Fibroblast of gingiva (primary cell): ENCODE measurements at places on chromosomes 4 and X.

- DNase-seq, result no peak
Measured at GRCh38 chr4:7647186-7647585, 212.5 kb upstream of the PSAPL1 start.

DNA sequence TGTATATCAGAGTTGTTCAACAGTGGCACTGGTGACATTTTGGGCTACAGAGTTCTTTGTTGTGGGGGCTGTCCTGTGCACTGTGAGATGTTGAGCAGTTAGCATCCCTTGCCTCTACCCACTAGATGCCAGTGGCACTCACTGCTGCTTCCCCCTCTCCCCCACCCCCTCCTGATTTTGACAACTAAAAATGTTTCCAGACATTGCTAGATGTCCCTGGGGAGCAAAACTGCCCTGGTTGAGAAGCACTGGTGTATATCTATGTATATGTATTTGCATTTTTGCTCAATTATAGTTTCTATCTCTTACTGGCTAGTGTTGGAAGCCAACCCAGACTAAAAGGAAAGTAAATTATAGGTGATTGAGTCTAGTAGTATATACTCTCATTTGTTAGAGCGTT, 2.4 kb downstream of the TMEM131L start:
- DNase-seq, result peak; percentile 21

DNA sequence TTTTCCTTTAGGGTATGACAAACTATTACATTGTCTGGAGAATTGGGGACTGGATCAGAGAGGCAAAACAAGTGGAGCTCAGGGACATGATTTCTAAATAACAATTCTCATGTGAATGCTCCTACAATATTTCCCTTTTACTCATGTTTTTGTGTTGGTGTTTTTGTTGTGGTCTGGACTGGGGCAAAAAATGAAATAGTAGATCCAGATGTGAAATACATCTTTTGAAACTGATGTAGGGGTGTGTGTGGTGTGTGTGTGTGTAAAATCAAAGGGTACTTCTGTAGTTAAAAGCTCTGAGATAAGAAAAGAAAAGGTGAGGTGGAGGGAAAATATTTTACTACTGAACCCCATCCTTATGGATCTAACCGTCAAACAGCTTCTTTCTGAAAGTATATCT, 188.4 kb upstream of the RPL34 start:
- no peak for DNase-seq

DNA sequence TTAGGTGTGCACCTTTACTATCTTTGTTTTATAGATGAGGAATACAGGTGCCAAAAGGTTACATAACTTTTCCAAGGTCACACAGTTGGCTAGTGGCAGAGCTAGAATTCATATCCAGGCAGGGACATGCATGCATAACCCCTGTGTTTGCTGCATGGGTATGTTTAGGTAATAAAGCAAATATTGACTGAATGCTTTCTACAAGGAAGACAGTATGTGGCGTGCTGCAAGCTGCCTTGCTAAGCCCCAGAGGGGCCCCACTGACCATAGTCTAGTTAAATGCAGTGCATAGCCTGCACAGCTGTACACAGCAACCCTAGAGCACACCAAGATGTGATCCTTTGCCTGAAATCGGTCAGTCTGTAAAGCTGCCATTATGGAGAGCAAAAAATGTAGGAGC, 320.5 kb upstream of the IGFBP7 start:
- DNase-seq, result no peak

- DNase-seq, result no peak
Measured at GRCh38 chrX:64093761-64094160, 111.7 kb downstream of the AMER1 start.

GRCh38 chr4:47776353-47776752, 61.5 kb downstream of the CORIN start:
- no peak for DNase-seq

- no peak for DNase-seq
Measured at GRCh38 chr4:168380290-168380689, 61.7 kb upstream of the DDX60 start.

GRCh38 chrX:30982467-30982866, 89.4 kb downstream of the FTHL17 start:
- no peak for DNase-seq

DNA sequence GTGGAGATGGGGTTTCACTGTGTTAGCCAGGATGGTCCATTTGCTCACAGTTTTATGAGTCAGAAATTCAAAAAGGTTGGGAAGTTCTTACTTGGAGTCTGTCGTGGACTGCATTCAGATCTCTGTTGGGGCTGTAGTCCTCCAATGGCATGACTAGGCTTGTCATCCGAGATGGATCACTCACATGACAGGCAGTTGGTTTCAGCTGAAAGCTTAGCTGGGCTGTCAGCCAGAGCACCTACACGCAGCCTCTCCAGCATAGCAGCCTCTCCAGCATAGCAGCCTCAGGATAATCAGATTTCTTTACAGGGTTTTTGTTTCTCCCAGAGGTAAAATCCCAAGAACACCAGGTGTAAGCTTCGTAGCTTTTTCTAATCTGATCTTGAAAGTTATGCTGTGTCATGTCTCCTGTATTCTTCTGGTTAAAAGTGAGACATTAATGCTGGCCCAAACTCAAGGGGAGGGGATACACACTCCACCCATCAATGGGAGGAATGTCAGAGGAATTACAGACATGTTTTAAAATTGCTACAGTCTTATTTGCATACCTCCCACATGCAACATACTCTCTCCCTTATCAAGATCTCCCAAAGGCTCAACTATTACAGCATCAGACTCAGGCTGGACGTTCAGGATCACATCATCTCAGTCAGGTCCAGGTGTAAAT, 31.6 kb upstream of the SOD3 start:
- no peak for DNase-seq

DNA sequence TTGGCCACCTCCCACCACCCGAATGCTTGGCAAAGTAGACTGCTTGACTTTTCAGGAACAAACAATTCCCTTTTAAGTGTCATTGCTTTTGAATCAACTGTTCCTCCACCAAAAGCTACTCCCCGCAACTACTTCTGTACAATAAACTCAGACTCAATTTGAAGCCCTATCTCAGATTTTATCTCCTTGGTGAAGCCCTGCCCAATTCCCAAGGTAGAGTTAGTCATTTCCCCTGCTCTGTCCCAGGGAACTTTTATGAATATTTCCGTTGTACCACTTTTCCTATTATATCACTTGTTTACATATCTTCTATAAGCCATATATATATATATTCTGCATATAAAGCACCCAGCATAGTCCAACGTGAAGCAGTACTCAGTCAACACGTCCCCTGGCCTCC, 102.8 kb downstream of the C4orf51 start:
- no peak for DNase-seq

DNA sequence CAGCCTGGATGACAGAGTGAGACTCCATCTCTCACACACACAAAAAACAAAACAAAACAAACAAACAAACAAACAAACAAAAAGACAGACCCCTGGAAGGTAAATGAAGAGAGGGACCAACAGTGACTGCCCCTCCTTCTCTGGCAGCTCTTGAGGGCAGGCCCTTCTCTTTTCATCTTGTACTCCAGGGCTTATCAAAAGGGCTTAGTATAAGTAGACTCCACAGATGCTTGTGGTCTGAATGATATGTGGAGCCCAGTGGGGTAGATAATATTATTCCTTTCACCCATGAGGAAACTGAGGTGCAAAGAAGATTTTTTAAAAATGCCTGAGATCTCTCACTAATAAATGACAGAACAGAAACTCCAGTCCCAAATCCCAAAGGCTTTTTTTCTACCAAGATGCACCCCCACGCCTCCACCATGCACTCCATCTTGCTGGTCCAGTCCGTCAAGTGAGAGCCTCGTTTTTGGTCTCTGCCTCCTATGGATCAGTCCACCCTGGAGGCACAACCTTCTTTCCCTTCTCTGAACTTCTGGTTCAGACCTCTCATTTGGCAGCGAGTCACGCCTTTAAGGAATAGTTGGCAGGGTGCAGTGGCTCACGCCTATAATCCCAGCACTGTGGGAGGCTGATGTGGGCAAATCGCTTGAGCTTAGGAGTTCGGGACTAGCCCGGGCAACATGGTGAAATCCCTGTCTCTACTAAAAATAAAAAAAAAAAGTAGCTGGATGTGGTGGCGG, 17.0 kb upstream of the CHRNA9 start:
- no peak for DNase-seq

GRCh38 chrX:118853596-118853995, 30.0 kb downstream of the ZCCHC12 start:
- no peak for DNase-seq

DNA sequence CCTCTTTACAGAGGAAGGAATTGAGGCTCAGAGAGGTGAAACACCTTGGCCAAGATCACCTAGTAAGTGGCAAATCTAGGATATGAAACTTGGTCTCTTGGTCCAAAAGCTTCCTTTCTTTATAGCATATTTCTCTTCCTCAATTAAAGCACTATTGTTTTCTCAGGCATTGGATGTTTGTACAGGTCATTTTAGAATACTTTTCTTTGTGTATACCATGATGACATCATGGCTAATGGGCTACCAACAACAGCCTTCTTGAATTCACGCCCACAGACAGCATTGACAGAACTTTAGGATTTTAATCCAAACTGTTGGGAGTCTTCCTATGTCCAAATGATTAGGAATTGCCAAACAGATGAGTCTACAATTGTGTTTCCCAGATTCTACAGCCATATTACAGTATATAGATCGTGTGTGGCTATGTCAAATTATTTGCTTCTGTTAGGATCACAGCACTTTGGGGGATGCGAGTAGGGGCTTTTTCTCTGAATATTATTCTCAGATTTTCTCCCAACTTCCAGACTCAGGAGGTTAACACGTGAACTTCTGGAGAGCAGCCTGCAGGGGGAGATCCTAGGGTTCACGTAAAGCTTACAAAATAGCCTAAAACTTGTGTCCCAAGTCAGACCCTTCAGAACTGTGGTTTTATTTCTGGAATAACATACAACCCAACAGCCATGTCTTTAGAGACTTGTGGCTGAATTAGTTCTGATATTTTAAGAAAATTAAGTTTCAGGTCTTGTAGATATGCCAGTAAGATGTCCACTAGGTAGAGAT, 191.8 kb downstream of the SHROOM3 start:
- DNase-seq, result no peak

- DNase-seq, result no peak
Measured at GRCh38 chr4:170281027-170281426, 191.3 kb upstream of the AADAT start.

DNA sequence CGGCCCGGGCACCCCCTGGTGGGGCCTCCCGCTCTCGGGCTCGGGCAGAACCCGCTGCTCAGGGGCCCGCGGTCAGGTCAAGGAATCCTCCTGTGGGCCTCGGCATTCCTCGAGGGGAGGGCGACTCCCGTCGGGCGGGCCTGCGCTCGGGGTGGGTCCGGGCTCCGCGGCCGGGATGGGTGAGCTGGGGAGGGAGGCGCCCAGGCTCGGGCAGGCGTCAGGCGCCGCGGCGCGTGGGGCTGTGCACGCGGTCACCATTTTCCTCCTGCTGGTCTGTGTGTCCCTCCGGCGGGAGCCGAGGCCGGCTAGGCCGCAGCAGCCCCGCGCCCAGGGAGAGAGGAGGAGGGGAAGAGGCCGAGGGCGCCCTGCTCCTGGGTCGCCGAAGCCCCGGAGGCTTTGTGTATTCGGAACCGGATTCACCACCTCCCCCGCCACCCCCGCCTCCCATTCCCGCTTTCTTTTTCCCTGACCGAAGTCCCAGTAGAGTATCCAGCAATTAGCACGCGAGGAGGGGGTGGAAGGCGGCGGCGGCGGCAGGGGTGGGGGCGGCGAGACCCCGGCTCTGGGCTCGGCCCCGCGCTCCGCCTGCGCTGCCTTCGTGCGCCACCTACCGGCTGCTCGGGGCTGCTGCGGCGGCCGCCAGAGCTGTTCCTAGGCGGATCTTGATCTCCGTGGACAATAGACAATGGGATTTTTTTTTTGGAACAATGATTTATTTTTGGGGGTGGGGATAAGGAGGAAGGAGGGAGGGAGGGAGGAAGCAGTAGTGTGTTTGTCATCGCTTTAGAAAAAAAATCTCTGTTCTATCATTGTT, 99.0 kb upstream of the MAML3 start:
- peak; percentile 66 for DNase-seq

DNA sequence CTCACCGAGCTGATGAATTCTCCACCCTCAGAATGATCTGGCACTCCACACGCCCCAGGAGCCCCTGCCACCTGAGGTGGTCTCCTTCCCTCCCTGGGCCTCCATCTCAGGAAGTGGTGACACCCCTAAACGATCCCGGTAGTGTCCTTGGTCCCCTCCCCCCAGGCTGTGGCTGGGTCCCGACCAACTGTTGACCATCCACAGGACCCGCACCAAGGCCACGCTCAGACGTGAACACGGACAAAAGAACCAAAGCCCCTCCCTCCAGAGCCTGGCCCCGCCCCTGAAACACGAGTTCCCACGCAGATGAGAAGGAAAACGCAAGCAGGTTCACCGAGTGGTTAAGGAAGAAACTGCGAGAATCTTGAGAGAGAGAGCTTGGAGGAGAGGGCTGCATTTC, 16.6 kb downstream of the LRPAP1 start:
- DNase-seq, result no peak

DNA sequence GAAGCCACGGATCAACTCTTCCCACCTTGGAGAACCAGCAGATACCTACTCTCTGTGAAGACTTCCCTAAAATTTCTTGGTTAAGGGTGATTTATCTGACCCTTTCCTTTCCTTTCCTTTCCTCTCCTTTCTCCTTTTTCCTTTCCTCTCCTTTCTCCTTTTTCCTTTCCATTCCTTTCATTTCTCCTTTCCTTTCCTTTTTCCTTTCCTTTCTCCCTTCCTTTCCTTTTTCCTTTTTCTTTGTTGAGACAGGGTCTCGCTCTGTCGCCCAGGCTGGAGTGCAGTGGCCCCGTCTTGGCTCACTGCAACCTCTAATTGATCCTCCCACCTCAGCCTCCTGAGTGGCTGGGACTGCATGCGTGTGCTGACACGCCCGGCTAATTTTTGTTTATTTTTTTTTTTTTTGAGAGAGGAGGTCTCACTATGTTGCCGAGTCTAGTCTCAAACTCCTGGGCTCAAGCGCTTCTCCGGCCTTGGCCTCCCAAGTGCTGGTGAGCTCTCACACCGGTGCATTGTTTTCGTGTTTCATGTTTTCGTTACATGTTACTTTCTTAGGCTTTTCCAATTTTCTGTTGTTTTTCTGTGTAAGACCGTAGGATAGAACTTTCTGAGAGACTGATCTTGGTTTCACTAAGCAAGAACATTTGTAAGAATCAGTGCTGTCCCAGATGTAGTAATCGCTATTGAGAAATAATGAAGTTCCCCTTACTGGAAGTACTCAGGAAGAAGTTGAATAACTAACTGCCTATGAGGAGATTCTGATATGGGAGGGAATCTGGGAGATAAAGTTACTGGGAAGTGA, 2.0 kb downstream of the TMEM165 start:
- DNase-seq, result peak; percentile 85
